ENCODE measurements at places on chromosomes 2 and 18.

GRCh38 chr2:97663626-97663961, 250 bp downstream of the ACTR1B start:
- no peak for DNase-seq

GRCh38 chr2:12501469-12502158, 215.1 kb upstream of the TRIB2 start:
- DNase-seq = peak; percentile 94

DNA sequence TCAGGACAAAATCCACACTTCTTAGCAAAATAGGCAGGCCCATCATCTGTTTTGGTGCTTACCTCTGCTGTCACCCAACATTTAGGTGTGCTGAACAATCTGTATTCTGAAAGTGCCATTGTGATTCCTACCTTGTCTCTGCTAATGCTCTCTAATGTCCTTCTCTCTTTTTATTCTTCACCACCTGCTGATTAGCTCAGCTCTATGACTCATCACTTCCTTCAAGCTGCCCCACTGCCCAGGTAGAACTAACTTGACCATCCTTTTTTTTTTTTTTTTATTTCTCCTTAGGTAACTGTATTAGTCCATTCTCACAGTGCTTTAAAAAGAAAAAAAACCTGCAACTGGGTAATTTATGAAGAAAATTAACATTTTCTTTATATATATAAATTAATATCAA, 478.7 kb upstream of the POU3F3 start:
- no peak for DNase-seq

DNA sequence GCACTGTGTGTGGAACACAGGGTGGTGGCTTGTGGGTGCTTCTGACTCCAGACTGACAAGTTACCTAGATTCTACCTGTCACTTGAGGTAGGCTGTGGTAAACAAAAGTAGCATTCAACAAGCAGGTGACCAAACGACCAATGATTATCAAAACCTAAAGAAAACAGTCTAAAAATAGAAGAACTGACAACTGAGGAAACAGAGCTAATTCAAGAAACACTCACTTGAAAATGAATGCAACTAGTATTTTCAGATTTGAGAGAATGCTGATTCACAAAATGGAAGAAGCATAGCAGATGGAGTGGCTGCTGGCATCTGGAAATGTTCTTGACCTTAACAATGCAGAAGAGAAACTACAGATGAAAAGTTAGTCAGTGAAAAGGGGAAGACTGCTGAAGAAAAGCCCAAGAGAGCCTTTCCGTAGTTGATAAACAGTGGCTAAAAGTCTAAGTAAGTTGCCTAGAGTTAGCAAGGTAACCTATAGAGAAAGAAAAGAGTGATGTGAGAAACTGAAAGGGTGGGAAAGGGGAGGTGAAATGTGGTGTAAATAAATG, 170.4 kb downstream of the NCK2 start:
- DNase-seq = no peak

- no peak for DNase-seq
These were observed 283.8 kb downstream of the RDH14 start for GRCh38 chr2:18276583-18277075.

DNA sequence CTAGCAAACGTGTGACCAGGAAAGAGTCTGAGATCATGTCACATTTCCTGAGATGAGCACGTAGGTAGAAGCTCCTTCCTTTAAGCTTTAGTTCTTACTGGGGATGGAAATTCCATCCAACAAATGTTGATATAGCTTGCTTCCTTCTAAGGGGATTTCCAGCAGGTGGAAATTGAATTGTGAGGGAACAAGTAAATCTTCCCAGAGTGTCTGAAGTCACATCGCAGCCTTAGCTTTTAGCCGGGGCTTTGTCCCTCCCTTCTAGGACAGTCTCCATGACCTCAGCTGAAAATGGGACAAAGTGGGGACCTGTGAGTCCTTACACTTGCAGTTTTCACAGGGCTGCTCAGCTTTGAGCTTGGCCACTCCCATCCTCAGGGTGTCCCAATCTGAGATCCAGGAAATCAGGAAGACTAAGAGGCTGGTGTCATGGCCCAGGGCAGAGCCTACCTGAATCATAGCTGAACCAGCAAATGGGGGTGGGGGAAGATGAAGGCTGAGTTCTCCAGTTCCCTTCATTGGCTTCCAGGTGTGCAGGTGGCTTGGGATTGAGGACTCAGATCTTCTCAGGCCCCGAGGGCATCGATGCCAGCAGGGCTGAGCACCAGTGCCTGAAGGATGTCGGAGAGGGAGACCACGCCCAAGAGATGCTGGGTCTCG, 8.3 kb downstream of the PRKAG3 start:
- no peak for DNase-seq

GRCh38 chr2:96254571-96254970, 11.2 kb downstream of the TMEM127 start:
- DNase-seq = no peak

DNA sequence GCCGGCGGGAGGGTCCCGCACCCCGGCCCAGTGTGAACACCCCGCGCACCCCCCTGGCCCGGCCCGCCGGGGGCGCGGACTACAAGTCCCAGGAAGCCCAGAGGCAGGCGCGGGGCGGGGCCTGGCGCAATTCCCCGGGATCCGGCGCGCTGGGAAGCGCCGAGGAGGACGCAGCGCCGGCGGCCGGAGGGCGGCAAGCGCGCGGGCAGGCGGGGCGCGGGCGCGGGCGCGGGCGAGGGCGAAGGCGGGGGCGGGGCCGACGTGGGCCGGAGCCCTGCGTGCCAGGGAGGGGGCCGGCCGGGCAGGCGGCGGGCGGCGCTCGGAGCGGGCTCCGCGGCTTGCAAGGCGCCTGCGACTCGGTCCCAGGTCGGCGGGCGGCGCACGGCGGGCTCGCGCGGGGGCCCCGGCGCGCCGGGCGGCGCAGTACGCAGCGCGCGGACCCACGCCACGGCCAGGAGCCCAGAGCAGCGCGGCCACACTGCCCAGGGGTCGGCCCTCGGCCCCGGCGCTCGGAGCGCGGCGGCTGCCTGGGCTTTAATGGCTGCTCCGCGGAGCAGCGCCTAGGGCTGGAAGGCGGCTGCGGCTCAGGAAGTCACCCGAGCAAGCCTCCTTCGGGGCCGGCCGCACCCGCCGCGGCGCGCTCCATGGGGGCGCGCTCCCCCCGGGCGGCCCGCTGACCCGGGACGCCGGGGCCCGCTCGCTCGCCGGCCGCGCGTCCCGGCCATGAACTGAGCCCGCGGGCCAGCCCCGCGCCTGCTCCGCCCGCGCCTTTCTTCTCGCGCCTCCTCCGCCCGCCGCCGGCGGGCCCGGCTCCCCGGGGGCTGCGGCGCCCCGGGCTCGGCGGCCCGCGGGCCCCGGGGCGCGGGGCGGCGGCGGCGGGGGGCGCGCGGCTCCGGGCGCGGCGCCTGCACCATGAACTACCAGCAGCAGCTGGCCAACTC, at the start of gene AGAP1:
AGAP1 (plus strand) TSS at position 269 of the 941 bp plus-strand sequence.
- DNase-seq = peak; percentile 30

DNA sequence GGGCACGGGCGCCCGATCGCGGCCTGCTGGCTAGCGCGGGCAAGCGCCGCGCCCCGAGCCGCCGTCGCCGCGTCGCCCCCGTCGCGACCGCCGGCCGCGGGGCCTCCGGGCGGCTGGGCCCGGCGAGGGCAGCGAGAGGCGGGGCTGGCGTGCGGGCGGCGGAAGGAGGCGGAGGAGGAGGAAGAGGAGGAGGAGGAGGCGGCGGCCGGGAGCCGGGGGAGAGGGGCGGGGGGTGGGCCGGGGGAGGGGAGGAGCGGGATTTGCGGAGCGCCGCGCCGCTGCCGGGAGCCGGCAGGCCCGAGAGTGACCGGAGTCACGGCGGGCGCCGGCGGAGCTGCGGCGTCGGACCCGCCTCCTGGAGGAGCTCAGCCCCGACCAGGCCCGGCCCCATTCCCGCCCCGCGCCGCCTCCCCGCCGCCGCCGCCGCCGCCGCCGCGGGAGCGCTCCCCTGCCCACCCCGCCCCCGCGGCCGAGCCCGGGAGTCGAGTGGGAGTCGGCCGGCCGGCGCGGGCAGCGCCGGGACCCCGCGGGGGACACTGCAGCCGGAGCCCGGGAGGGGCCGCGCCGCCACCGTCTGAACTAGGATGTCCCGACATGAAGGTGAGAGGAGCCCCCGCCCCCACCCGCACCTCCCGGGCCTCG, at the start of gene KCMF1:
KCMF1 (plus strand) TSS at position 294 of the 642 bp plus-strand sequence; CDS start at position 585, 291 bp downstream.
- peak; percentile 84 for DNase-seq

DNA sequence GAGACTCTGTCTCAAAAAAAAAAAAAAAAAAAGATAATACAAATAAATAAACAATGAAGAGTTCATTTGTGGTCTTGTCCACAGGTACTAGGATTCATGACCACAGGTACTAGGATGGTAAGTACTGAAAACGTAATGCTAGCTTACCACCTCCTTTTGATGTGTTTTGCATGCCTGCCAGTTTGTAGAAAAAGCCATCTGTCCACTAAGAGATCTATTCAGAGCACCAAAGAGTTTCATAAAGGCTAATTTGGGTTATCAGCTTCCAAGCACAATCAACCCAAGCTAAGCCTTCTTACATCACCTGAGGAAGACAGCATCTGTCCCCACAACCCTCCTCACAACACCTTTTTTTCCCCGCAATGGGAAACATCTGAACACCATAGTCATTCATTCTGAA, 477.2 kb downstream of the ZEB2 start:
- no peak for DNase-seq

- no peak for DNase-seq
These were observed 234.2 kb downstream of the TPGS2 start for GRCh38 chr18:36594621-36595020.

DNA sequence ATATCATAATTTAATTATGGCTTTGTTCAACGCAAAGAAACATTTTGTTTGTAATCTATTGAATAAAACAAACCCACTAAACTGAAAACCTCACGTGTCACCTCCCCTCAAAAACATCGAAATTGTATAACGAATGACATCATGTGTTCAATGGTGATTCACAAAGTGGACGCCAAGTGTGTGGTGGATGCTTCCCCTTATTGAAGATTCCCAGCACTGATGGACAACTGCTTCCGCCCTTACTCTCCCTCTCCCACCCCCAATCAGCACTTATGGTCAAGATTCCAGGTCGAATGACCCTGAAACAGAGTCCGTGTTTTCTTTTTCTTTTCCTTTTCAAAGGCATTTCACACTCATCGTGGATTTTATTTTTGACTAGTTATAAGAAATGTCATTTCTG, 383.0 kb upstream of the SMIM21 start:
- DNase-seq = no peak

- no peak for DNase-seq
These were observed 88.0 kb downstream of the AQP4 start for GRCh38 chr18:26777351-26778053.

DNA sequence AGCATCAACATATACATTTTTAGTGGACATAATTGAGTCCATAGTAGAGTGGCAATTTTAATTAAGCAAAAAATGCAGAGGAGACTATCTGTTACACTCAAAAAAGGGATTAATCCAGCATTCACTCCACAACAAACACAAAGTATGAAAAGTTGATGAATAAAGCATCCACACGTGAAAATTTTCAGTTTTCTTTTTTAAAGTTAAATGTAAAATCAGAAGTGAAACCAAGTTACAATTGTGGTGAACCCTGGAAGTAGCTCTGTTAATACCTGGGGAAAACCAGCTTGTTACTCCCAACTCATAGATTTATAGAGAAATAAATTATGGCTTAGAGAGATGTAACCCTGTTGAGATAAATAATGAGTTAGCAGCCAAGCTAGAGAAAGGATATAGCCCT, 807.8 kb downstream of the TRIB2 start:
- no peak for DNase-seq

DNA sequence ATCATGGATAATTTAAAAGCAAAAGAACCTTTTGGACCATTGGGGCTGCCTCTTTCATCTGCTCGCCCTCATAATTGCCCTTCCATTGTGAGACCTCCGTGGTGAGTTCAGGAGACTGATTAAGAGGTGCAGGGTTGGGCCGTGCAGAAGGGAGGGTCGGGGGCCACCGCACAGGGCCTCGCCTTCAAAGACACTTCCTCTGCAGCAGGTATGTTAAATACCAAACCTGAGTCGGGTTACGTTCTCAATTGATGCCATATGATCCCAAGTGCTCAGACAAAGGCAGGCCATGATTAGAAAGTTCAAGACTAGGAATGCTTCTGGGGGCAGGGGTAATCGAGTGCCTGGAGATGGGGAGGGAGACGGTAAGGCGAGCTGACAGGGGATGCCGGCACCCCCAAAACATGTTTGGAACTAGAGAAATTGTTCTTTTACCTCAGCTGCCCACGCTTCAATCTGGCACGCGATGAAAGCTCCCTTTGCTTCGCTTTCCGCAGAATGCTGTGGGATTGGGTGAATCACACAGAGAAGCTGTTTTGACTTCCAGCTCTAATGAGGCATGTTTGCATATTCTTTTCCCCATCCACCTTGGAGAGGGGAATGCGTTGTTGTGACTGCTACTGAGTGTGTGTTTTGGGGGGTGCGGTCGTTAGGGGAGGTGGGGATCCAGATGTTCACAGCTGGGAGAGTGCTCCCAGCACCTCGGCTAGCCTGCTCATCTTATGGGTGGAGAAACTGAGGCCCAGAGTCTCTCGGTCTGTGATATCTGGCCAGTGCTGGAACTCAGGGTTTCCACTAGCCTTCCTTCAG, 309.1 kb downstream of the MYCN start:
- DNase-seq = no peak
